ENCODE measurements at places on chromosomes 16 and 17.
A peak's percentile ranks its signal among the peaks of the same experiment; 100 is the strongest.

DNA sequence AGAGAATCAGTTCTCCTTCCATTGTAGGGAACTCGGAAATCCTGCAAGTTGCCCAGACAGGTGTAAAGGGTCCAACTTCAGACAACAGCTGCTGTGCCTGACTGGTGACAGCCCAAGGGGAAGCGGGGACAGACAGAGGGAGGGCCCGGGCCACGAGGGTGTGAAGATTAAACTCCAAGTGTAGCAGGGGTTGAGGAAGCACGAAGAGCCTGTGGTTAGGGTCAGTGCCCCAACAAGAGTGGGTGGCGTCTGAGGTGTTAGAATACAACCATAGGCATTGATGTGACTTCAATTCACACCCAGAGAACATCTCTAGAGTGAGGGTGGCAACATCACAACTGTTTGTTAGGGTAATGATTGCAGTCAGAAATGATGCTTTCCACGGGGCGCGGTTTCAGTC, 39.1 kb downstream of the ASPA start:
- DNase-seq = no peak

DNA sequence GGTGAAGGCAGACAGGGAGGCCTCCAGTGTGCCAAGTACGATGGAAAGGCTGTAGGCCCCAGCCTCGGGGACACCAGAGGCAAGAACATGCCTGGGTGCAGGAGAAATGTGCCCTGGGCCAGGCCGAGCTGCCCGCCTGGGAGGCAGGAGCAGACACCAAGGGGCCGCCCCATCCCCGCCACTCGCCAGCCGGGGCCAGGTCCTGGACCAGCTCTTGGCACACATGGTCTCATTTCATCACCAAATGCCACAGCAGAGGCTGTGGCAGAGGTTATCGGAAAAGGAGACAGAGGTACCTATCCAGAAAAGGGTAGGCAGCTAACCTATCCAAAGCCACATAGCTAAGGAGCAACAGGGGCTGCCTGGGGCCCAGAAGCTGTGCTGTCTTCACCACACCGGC, 31.3 kb downstream of the PEMT start:
- no peak for DNase-seq

DNA sequence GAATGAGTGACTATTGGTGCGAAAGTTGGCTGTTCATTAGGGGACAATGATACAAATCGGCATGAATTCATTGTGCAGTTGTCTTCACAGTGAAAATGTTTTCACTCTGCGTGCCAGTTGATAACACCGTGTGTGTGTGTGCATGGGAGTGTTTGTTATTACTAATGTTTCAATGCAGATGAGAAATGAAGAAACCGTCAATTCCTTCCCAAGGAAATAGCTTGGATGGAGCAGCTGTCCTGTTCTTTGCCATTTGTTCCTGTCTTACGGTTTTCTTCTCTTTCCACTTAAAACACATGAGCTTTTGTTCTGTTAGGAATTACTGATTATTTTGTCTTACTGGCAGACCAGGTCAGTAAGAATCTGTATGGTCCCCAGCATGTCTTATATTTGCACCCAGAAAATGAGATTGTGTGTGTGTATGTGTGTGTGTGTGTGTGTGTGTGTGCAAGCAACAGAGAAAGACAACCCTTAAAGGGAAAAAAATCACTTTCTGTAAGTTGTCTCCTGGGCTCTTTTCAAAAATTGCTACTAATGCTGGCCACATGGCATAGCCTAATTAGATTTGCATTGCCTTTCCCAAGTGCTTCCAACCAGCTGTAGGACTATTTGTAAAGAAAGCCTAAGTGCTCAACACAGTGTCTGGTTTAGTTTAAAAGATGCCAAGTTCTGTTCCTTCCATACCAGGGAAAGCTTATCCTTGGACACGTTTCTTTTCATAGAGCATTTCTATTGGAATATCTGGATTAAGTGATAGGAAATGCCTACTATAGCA, 23.8 kb downstream of the SHISA9 start:
- no peak for DNase-seq

DNA sequence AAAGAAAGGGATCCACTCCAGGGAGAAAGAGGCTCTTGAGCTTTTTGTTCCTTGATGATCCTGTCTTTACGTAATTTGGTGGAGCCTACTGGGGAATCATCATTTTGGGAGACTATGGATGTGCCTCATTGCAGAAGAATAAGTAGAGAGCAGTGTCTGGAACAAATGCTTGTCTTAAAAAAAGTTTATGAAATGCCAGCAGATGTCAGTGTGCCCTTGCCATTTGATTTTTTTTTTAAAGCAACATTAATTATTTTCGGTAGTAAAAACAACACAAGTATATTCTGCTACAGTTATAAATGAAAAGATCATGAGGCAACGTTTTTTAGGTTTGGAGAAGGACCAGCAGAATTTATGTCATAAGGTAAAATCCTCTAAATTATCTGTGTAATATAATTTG, 934.8 kb upstream of the EEF2KMT start:
- no peak for DNase-seq

DNA sequence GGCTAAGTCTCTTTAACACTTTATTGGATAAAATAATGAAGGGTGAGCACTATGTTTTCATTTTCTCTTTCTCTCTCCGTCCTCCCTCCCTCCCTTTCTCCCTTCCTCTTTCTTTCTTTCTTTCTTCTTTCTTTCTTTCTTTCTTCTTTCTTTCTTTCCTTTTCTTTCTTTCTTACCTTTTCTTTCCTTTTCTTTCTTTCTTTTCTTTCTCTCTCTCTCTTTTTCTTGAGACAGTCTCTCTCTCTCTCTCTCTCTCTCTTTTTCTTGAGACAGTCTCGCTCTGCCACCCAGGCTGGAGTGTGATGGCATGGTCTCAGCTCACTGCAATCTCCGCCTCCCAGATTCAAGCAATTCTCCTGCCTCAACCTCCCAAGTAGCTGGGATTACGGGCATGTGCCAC, 21.5 kb upstream of the CDR2 start:
- DNase-seq = no peak

GRCh38 chr16:51112323-51112722, 38.7 kb downstream of the SALL1 start:
- no peak for DNase-seq

DNA sequence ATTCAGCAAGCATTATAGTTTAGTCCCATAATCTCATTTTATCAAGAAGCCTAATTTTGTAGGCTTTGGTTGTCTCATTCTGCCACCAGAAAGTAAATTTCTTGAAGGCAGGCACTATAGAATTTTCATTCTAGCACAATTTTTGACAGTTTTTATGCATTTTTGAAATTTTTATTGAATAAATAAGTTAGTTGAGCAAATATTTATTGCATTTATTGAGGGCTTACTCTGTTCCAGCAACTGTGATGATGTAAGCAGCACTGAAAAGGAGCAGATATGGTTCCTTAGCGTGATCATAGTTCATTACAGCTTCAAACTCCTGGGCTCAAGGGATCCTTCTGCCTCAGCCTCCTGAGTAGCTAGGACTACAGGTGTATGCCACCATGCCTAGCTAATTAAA, 34.2 kb downstream of the PPM1E start:
- no peak for DNase-seq

GRCh38 chr17:29613352-29613837, 9.3 kb downstream of the CORO6 start:
- DNase-seq = peak; percentile 99

DNA sequence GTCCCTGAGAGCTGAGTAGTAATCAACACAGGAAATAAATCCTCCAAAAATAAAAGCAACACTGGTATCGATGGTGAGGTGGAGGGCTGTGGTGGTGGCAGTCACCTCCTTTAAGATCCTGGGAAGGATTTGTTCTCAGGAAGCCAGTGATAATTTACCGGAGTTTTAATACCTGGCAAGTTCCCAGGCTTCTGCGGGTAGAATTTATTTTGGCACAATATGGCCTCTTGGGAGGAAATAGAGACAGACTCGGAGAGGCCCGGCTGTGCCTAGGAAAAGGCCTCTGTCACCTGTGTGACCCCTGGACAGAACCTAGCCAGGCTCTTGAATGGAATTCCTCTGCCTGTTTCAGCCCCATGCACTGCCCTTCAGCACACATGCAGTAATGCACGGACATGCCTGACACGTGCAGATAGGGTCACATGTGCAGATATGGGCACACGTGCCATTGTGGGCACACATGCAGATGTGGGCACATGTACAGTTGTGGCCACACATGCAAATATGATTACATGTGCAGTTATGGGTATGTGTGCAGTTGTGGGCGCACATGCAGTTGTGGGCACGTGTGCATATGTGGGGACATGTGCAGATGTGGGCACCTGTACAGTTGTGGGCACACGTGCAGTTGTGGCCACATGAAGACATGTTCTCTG, 33.5 kb downstream of the MGAT5B start:
- DNase-seq = no peak

- no peak for DNase-seq
Measured at GRCh38 chr17:72254808-72255449, 134.1 kb downstream of the SOX9 start.

- no peak for DNase-seq
Measured at GRCh38 chr17:45132320-45132571, at the start of gene PLCD3. PLCD3 (minus strand) TSS chr17:45132515; CDS start chr17:45132410, 105 bp downstream.

- DNase-seq = no peak
Measured at GRCh38 chr17:73198201-73198929, 5.5 kb downstream of the COG1 start.

GRCh38 chr17:74415608-74416396, 16.1 kb upstream of the GPRC5C start:
- no peak for DNase-seq

- DNase-seq = no peak
Measured at GRCh38 chr16:87333101-87333500, 15.9 kb upstream of the C16orf95 start.

DNA sequence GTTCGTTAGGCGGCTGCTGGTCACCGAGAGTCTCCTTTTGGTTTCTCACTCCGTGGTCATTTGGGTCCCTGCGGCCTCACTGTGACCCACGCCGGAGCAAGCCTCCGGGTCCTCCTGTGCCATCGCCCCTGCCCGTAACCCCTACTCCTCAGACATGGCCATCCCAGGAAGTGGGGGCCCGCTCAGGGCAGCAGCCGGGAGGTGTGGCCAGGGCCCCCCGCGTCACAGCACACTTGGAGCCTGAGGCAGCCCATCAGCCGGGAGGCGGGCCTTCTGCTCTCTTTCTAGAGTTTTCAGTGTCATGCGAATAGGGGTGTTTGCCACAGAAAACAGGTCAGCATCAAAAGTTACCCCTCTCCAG, 7.9 kb upstream of the WFIKKN1 start:
- no peak for DNase-seq

DNA sequence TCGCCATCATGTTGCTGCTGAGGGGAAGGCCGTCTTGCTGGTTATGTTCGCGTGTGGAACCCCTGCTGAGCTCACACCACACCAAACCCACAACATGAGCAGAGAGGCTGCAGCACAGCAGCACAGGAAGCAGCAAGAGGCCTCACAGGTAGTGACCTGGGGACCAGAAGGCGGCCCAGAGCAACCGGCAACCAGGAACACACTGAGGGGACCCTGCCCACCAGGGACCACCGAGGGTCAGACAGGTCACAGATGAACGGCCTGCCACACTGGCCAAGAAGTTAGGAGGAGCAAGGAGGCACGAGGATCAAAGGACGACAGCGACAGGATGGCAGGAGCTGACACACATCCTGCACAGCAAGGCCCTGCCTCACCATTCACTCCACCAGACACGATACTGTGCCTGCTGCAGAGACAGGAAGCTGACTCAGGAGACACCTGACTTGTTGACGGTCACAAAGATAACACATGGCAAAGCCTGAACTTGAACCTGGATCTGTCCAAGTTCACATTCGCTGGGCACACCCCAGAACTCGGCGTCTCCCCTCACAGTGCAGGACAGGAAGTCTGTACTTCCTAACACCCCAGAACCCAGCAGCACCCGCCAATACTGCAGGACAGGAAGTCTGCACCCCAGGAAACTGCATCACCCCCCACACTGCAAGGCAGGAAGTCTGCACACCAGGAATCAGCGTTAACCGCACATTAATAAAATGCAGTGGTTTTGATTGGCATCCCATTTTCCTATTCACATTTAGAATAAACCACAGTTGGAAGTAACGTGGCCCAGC, 98.5 kb downstream of the ZNF778 start:
- DNase-seq = peak; percentile 82

DNA sequence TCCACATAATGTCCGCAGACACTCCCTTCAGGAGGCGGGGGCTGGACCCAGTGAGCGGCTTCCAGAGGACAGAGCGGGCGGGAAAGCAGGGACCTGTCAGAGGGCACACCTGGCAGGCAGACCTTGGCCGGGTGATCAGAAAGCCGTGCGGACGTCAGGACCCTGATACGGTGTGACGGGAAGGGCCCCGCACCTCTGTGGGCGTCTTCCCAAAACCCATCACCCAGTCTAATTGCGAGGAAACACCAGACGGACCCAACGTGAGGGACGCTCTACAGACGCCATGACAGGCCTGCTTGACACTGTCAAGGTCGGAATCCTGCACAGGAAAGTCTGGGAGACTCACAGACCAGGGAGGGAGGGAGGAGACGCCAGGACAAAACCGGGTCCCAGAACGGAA, 8.4 kb downstream of the LMF1 start:
- DNase-seq = no peak

GRCh38 chr17:13352747-13353415, 248.8 kb downstream of the HS3ST3A1 start:
- DNase-seq = no peak
